H4 (cell line): ENCODE measurements at places on chromosomes 5 and 9. TPM values are rescaled to one million over a fixed set of nuclear protein-coding genes. Genes with fewer than 3 reads are reported as not detected.

The CCDC171 gene
- total RNA-seq: 1.8 and 2.2 TPM in 2 replicates

The ANKRD31 gene
- 0.14 and 0.33 TPM in 2 replicates for total RNA-seq

The SETD9 gene
- total RNA-seq: 24.5 and 29.1 TPM in 2 replicates

The PLCXD3 gene
- 0.02 and 0.06 TPM in 2 replicates for total RNA-seq

The PRRX2 gene
- 16.5 and 18.9 TPM in 2 replicates for total RNA-seq

The GCNT4 gene
- total RNA-seq: 0.06 and 0.12 TPM in 2 replicates

The PARP8 gene
- total RNA-seq: 5.7 and 12.8 TPM in 2 replicates

DNA sequence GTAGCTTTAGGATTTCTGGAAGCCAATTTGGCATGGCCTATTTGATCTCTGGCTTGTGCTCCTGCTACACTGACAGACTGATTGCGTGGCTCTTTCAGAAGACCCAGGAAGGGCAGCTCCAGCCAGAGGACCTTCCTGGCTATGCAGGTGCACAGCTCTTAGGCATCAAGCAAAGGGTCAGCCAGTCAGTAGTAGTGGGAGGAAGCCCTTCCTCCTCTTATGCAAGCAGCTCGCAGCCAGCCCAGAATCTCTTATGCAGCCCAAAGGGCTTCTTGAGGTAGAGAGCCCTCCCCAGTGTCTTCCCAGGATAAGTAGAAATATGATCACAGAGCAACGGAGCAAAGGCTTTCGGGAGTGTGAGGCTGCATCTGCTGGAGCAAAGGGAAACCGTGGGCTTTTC is 43.2 kb downstream of the SLC36A1 start:
- DNase-seq: no peak

- DNase-seq: no peak
Measured at GRCh38 chr5:113452941-113453340, 18.2 kb upstream of the TSSK1B start.

- peak; percentile 86 for DNase-seq
Measured at GRCh38 chr9:35906923-35907699, 1.1 kb downstream of the HRCT1 start.

DNA sequence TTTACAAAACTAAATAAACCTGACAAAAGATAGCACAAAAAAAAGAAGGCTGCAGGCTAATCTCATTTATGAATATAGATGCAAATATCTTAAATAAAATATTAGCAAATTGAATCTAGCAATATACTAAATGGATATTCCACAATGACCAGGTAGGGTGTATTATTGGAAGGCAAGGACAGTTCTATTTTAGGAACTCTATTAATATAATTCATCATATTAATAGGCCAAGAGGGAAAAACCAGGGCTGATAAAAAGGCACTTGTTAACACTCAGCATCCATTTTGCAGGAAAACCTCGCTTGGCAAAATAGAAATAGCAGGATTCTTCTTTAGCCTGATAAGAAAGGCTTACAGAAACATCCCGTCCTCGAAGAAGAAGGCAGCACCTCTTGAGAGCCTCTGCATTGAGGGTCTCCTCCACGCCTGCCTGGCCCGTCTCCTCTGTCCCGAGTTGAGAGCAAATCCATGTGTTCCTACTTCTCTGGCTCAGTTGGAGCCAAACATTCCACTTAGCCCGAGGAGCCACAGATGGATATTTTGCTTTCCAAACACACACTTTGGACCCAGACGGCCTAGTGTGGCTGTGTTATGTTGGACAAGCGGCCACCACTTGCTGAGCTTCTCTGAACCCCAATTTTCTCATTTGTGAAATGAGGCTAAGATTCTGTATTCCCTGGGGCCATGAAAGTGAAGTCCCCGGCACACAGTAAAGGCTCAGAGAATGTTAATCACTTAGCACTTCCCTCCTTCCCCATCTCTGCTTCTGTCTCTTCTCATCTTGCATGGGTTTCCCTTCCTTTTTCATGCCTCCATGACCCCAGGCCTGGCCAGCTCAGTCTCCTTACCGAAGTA is 181.8 kb upstream of the MVB12B start:
- no peak for DNase-seq

- no peak for DNase-seq
Measured at GRCh38 chr5:111133436-111133751, 41.2 kb downstream of the WDR36 start.

DNA sequence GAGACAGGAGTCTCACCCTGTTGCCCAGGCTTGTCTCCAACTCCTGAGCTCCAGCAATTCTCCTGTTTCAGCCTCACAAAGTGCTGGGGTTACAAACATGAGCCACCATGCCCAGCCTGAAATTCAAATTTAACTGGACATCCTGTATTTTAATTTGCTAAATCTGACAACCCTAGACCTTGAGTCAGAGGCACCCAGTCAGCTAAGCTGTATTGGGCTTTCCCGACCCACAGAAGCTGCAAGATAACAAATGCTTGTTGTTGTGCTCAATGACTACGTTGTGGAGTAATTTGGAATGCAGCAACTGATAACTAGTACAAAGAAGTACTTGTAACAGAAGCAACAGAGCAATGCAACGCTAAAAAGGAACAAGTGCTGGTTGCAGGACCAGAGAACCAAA is 533.1 kb downstream of the NTRK2 start:
- DNase-seq: no peak

DNA sequence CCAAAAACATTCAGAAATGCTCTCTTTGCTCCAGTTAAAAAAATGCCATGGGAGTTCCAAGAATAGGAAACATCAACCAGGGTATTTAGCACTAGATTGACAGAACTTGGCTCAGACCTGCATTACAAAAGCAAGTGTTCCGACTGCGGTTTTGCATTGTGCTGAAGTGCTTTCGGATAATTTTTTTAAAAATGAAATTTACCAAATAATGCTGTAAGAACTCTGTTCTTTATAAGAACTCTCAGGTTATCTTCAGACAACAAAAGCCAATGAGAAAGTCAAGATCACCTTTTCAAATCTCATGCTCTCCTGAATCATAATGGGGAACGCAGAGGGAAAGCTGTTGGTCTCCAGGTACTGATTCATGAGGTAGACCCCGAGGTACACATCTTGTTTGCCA is 483 bp upstream of the PLPP6 start:
- no peak for DNase-seq

DNA sequence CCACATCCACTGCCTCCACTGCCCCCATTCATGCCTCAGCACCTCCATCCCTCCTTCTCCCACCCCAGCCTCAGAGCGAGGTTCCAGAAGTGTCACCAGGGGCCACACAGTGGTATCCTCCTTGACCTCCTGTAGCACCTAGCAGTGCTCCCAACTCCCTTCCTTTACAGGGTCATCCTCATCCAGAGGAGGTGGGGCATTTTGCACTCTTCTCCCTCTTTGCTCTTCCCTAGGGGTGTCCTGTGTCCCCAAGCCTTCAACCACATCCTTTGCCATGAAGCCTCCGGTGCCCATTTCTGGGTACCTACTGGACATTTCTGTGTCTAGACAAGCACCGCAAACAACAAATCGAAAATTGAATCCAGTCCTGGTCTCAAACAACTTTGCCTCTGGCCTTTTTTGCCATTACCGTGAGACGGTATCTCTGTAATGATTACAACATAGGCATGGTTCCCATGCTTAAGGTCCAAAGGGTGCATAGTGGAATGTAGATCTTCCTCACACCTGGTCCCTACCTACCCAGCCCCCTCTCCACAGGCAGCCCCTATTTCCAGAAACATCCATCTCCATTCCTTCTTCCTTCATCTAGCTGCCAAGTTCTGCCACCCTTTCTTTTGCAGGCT is 17.6 kb downstream of the WWC1 start:
- DNase-seq: no peak

DNA sequence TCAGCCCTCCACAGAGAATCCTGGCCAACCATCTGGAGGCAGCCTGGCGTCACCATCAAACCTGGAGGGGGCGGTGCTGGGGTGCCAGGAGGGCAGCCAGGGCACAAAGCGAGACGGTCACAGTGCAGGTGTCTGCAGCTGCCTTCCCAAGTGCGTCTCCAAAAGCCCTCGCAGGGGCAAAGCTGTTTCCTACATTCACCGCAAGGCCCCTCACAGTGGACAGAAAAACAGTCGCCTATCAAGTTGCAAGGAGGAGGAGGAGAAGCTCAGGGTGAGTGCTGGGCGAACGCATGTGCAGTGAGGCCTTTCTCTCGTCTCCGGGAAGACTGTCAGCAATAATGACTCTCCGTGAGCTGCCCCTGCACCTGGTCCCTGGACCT is 18.0 kb upstream of the LHX3 start:
- DNase-seq: no peak

- DNase-seq: no peak
Measured at GRCh38 chr9:73022353-73022752, 69.5 kb upstream of the ALDH1A1 start.

GRCh38 chr5:4335078-4335477 is 739.4 kb downstream of the IRX1 start:
- no peak for DNase-seq

DNA sequence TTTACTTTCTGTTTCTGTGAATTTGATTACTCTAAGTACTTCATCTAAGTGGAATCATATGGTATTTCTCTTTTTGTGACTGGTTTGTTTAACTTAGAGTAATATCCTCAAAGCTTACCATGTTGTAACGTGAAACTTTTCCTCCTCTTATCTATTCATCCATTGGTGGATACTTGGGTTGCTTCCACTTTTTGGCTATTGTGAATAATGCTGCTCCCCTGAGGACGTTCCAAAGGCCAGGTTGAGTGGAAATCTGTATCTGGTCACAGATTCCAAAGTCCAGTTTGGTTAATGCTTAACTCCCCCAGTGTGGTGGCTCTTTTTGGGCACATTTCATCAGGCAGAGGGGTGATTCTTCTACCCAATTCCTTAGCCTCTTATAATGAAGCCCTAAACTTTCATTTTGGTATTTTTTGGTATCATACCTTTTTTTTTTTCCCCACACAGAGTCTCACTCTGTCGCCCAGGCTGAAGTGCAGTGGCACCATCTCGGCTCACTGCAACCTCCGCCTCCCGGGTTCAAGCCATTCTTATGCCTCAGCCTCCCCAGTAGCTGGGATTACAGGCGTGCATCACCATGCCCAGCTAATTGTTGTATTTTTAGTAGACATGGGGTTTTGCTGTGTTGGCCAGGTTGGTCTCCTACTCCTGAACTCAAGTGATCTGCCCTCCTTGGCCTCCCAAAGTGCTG is 65.4 kb downstream of the CMYA5 start:
- no peak for DNase-seq

DNA sequence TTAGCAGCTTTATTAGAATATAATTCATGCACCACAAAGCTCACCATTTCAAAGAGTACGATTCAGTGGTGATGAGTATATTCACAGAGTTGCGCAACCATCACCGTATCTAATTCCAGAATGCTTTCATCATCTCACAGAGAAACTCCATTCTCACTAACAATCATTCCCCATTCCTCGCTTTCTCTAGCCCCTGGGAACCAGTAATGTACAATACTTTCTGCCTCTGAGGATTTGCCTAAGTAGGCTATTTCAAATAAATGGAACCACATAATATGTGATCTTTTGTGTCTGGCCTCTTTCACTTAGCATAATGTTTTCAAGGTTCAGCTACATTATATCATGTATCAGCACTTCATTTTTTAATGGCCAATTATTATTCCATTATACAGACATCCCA is 145.1 kb upstream of the ADAMTS16 start:
- DNase-seq: no peak
